Left lobe of liver (tissue), 2 donors: ENCODE measurements at places on chromosomes 2 and 18. TPM values are rescaled to one million over a fixed set of nuclear protein-coding genes. Genes with fewer than 3 reads are reported as not detected.

Gene MERTK
- 14.3 TPM for total RNA-seq

GRCh38 chr2:3423492-3424170 lies 44.1 kb downstream of the TRAPPC12 start:
- peak; percentile 68 for DNase-seq

GRCh38 chr2:46164529-46165301 lies 132.5 kb upstream of the EPAS1 start:
- no peak for DNase-seq

Gene MYO1B
- 195 TPM for total RNA-seq

DNA sequence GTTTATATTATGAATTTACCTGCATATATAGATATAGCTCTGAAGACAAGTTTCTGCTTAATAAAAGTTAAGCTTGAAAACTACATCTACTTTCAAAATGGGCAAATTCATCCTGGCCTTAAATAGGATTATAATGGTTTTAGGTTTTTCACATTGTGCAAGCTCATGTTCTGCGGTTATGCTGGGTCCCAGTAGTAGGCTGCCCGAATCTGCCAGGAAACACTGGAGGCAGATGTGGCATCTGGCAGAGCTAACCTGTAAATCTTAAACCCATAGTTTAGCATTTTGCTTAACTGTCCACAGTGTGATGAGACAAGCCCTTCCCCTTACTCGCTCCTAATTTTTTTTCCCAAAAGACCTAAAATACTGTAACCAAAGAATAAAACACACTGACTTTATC lies 234.2 kb downstream of the TCF4 start:
- no peak for DNase-seq

- DNase-seq = no peak
Measured at GRCh38 chr2:2021995-2022394, 277.7 kb upstream of the PXDN start.
